ENCODE measurements at places on chromosomes 2 and 18.
A peak's percentile ranks its signal among the peaks of the same experiment; 100 is the strongest.

DNA sequence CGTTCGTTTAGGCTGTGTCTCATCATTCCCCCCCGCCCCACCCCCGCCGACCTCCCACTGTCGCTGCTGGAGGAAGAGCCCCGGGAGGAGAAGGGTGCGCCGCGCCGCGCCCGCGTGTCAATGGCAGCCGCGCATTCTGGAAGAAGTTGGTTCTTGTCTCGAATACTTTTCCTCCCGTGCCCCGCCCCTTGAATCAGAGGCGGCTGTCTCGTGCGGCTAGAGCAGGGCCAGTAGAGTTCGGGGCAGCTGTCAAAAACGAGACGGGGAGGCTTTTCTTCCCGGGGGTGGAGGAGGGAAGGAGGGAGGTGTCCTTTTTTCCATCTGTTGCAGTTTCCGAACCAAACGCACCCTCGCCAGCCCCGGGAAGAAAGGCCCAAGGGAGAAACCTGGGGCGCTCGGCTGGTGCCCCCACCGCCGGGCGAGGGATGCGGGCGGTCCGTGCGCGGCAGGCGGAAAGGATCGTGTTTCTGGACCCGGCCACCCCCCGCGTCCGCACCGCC lies 410 bp upstream of the TGIF1 start:
- peak; percentile 86 for DNase-seq

- DNase-seq = no peak
Observed at GRCh38 chr2:24233321-24233720, 58.5 kb downstream of the FAM228A start.

DNA sequence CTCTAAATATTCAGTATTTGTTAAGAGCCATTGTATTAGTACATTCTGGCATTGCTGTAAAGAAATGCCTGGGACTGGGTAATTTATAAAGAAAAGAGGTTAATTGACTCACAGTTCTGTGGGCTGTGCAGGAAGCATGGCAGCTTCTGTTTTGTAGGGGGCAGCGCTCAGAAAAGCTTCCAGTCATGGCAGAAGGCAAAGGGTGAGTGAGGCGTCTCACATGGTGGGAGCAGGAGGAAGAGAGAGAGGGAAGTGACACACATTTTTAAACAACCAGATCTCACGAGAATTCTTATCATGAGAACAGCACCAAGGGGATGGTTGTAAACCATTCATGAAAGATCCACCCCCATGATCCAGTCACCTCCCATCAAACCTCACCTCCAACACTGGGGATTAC lies 13.8 kb upstream of the CCDC102B start:
- no peak for DNase-seq

GRCh38 chr2:30688956-30689401 lies 118.3 kb downstream of the CAPN13 start:
- DNase-seq = no peak

DNA sequence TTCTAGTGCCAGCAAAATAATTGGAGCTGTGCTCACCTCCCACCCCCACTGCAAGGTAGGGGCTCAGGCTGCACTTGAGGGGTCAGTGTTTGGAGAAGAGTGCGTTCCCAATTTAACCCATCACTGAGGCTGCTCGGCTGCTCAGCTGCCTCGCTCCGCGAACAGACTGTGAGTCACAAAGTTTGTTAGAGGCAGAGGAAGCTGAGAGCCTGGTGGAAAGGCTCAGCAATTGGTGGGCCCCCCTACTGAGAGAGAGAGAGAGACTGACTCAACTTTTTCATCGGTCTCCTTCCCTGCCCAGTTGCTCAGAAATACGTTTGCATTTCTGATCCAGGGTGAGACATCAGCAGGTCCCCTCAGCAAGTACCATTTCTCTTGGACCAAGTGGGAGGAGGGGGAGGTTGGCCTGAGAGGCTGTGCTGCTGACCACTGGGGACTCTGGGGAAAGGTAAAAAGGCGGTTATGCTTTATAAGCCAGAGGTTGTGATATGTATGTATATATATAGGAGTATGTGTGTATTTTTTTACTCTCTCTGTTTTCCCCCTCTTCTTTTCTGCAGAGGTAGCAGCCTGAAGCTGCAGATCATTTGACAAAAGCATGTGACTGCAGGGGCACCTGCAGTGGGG lies 1.5 kb downstream of the EFR3B start:
- peak; percentile 77 for DNase-seq

- DNase-seq = no peak
Observed at GRCh38 chr18:48706731-48707130, 167.9 kb downstream of the CTIF start.

GRCh38 chr2:207231106-207231865 lies 65.5 kb upstream of the KLF7 start:
- DNase-seq = no peak

DNA sequence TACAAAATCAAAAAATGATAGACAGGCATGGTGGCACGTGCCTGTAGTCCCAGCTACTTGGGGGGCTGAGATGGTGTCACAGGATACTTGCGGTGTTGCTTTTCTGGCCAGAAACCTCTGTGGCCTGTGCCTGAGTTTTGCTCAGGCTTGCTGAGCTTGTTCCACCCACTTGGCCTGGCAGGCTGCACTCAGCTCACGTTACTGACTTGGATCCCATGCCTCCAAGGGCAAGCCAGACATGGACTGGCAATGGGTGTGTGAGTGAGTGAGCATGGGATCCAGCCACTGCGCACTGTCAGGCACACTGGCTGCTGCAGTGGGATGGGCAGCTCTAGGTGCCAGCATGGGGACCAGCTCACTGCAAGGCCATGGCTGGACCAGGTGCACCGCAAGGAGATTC lies 67.9 kb downstream of the NCAPH start:
- no peak for DNase-seq

DNA sequence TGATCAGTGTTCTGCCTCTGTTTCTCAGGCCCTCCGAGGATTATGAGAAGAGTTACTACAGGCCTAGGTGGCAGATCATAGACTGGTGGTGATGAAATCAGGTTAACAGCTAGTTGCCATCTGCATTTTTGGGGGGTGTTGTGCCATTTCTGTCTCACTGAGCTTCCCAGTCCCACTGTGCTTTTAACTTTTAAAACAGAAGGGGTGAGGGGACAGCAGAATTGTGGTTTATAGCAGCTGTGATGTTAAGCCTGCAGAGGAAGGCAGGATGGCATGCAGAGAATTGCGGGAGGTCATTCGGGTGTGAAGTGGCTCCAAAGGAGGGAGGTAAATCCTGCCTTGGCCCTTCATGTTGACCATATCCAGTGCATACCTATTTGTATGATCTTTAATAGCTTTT lies 5.0 kb downstream of the CAB39 start:
- no peak for DNase-seq

- no peak for DNase-seq
Observed at GRCh38 chr2:226818930-226819329, 16.9 kb upstream of the RHBDD1 start.

GRCh38 chr2:149725234-149725633 lies 137.7 kb upstream of the MMADHC start:
- no peak for DNase-seq

DNA sequence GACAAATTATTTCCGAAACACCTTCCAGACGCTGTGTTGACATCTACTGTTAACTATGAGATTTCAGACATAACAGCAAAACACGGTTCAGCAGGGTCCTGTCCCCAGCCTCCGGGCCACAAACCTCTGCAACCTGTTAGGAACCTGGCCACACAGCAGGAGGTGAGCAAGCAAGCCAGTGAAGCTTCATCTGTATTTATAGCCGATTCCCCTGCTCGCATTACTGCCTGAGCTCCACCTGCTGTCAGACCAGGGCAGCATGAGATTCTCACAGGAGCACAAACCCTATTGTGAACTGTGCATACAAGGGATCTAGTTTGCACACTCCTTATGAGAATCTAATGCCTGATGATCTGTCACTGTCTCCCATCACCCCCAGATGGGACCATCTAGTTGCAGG lies 31.1 kb downstream of the NDUFA10 start:
- no peak for DNase-seq

GRCh38 chr2:45974056-45974455 lies 322.6 kb downstream of the PRKCE start:
- no peak for DNase-seq

DNA sequence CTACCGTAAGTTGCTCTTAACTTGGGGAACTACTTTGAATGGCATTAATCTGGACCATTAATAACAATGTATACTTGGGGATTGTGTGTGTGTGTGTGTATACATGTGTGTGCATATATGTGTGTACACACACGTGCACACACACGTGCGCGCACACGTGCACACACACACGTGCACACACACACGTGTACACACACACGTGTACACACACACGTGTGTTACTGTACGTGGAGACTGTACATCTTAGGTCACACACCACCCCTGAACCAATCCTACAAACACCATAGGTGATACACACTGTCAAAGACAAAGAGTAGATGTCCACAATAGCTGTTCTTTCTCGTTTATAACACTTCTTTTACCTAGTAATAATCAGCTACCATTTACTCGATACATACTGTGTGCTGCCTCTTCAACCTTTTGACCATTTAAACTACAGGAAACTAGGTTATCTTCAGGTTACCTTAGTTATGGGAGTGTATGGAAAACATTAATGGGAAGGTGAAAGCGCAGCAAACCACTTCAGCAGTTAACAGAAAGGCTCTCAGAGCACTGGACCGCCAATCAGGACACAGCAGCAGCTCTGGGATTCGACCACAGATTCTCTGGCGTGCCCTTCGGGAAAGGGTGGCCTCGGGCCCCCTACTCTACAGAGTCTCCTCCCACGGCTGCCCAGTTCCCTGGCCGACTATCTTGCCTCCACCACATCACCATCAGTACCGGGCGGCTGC lies 894 bp upstream of the GCC2 start:
- DNase-seq = no peak

GRCh38 chr18:12093520-12094257 lies at the start of gene ANKRD62:
ANKRD62 (plus strand) TSS chr18:12093843; CDS start chr18:12094018, 175 bp downstream.
- DNase-seq = no peak

- DNase-seq = no peak
Observed at GRCh38 chr18:1585881-1586488, 681.3 kb downstream of the ADCYAP1 start.

- DNase-seq = no peak
Observed at GRCh38 chr2:22450831-22451230, 934.1 kb upstream of the KLHL29 start.

DNA sequence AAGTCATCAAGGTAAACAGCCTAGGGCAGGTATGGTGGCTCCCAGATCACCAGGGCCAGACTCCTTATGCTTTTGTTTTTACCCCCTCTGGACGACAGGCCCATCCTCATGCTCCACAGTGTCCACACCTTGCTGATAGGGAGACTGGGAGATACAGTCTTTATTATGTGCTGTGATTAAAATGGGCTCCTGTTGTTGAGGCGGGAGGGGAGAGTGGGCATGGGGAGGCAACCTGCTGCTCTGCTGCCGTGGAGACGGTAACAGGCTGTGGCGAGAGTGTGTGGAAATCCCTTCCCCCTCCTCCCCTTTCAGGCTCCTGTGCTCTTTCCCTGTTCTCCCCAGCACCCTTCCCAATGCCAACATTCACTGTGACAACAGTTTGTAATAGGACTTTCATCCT lies 38.2 kb upstream of the PNO1 start:
- DNase-seq = no peak

DNA sequence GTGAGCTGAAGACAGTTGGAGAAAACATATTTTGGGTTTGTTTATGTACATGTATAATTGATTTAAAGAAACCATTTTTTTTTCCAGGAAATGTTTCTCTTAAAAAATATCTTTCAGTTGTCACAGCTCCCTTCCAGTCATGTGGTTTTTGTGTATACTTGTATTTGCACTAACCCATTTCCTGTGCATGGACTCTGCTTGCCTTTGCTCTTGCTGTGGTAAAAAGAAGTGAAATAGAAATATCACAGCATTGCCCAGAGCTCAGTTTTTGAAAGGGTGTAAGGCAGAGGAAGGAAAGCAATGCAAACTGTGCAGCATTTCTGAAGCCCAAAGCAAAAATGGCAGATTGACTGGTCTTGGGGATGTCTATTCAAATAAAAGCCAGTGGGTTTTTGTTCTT lies 10.4 kb upstream of the DOCK10 start:
- no peak for DNase-seq

GRCh38 chr2:56134861-56135260 lies 48.9 kb upstream of the CCDC85A start:
- DNase-seq = no peak

DNA sequence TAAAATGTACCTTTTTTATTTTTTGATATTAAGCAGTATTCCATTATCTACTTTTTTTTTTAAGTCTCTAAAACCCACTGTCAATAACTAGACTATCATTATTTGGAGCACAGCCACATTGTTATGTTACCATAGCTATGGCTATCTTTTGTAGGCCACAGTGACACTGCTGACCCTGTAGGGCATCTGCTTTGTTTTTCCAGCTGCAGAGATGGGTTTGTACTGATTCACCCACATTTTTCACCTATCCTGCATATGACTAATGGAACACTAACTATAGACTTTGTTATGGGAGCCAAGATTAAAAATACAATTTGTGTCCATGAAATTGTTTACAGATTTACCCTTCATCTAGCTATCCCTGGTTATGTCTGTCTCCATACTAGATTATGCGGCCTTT lies 21.6 kb upstream of the OTX1 start:
- DNase-seq = no peak

- DNase-seq = no peak
Observed at GRCh38 chr2:241808721-241809382, at the start of gene NEU4. NEU4 (plus strand) TSS chr2:241809193; CDS start chr2:241814485, 5,292 bp downstream.

- DNase-seq = no peak
Observed at GRCh38 chr2:75431763-75432162, 129.0 kb downstream of the EVA1A start.

- DNase-seq = no peak
Observed at GRCh38 chr18:39602131-39602530, 2036.5 kb upstream of the CELF4 start.

DNA sequence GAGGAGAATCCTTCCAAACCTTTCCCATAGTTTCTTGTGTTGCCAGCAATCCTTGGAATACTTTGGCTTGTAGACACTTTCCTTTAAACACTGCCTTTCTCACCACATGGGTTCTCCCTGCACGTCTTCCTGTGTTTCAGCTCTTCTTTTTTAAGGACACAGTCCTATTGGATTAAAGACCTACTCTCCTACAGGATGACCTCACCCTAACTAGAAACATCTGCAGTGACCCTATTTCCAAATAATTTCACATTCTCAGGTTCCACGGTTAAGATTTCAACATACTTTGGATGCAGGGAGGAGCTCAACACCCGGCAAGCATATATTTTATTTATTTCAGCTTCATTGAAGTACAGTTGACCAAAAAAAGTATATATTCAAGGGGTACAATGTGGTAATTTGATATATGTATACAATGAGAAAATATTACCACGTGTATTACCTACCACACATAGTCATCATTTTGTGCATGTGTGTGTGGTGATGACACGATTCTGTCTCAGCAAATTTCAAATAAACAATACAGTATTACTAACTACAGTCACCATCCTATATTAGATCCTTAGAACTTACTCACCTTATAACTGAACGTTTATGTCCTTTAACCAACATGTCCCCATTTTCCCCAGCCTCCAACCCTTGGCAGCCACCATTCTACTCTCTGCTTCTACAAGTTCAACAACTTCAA lies 745.0 kb downstream of the CBLN2 start:
- no peak for DNase-seq

DNA sequence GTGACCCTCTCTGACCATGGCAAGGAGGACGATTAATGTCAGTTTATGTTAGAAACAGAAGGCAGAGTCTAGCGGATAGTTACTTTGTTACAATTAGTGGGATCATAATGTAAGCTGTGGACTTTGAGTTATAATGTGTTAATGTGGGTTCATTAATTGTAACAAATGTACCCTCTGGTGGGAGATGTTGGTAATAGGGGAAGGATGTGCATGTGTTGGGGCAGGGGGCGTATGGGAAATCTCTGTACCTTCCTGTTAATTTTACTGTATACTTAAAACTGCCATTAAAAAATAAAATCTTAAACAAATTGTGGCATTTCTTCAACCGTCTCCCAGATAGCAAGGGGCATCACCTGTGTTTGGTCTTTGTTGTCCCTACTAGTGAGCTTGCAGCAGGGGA lies 4.8 kb downstream of the UBE2F start:
- DNase-seq = no peak

Data from activated T-cell treated with anti-CD3 and anti-CD28 coated beads, Interleukin-2, amount 50 U/mL, for 48 hours (primary cell).